ENCODE measurements at places on chromosomes 2 and 18.

GRCh38 chr2:69171116-69171896 is 158.3 kb downstream of the ANTXR1 start:
- no peak for DNase-seq

DNA sequence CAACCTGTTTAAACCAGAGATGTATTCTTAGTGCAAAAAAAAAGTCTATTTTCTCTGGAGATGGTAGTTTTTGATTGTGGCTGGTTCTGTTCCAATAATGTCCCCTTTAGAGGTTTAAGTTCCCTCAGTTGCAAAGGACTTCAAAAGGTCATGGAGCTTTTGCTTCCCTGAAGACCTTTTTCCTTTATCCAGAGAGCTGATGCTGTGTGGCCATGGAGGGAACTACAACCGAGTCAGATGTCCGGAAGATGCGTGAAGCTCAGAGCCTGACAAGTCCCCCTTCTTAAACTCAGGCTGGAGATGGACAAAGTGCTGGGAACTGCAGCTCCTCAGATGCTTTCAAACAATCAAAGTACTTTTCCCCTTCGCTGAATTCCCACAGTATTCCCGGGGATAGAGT is 176.1 kb downstream of the TMEM18 start:
- DNase-seq, result no peak

- DNase-seq, result no peak
Observed at GRCh38 chr2:216934623-216935022, 74.8 kb upstream of the TNP1 start.

DNA sequence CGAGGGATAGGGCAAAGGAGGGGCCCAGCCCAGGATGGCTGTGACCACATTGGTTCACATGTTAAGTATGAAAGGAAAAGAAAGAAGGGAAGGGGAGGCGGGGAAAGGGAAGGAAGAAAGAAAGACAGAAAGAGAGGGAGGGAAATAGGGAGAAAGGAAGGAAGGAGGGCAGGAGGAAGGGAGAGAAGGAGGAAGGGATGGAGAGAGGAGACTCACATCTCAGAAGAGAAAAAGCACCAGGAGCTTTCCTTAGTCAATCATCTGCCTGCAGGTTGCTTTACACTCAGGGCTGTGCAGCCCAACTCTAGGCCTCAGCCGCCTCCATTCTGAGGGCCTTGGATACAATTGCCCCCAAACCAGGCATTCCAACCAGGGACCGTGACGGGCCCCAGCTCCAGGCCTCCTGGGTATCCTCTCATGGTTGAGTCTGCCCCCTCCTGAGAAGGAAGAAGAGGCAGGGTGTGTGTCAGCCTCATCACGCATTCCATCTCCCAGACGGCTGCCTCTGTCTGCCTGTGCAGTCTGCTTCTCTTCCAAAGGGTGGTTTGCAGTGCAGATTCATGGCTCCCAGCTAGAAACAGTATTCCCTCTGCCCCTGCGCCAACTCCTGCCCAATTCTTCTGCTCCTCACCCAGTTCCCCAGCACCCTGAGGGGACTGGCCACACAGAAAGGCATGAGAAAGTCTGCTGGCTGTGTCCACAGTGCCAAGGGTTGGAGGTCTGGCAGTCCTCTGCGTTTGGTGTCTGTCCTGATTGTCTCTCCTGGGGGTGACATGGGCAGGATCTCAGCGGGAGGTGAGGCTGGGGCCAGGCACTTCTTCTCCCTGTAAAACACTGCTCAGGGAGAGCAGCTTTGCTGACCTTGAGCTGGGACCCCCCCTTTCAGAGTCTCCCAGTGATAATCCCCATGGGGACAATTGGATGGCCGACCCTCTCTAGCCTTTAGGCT is 163.3 kb downstream of the SMAD7 start:
- DNase-seq, result no peak

- DNase-seq, result no peak
Observed at GRCh38 chr18:2412996-2413751, 158.1 kb downstream of the METTL4 start.

- DNase-seq, result no peak
Observed at GRCh38 chr2:212669761-212670160, 131.2 kb upstream of the ERBB4 start.

DNA sequence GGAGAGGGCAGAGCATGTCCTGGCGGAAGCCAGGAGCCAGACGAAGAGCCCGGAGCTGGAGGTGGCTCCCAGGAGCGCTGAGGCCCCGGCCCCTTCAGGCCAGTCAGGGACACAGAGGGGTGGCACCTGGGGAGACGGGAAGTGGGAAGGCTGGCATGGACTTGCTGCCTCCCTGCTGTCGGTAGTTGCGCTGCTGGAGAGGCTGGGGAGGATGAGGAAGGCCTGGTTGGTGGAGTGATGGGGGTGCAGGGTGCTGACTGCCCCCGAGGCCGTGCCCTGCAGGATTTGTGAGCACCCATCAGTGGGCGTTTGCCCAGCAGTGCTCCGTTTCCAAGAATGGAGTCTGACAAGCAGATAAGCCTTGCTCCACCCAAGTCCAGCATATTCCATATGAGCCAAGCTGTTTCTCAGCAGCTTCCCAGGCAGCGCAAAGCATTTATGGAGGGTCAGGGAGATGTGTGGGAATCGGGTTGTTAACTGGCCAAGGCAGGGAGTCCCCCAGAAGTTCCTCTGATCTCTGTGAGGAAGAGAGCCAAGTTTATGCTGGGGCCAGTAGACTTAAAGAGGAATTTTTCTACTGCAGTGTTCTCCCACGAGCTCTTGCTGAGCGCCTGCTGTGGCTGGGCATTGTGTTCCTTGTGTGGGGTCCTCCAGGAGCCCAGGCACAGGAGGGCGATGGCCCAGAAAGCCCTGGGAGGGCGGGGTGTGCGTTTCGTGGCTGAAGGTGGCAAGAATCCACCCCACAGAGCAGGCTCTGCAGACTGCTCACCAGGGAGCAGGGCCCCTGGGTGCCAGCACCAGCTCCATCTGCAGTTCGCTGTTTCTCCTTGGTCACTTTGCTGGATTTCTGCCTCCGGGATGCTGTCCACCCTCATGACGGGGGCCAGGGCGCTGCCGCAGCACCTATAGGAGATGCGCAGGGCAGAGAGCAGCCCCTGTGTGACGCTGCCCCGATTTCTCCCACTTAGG is 250.2 kb downstream of the ALPK2 start:
- DNase-seq, result no peak

DNA sequence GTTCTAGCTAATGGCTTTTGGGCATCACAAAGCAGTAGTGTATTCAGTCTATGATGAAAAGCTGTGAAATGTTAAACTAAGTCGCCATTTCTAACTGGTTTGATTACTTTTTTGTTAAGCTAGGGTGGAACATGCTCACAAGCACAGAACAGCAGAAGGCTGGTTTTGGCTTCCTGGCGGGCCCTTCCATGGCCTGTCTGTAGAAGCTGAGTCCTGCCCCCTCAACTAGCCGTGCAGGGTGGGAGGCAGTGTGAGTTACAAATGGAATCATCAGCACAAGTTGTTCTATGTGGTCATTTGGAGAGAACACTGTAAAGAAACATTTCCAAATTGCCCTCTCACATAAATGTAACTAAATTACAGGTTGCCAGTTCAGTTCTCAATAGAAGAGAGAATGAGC is 290.8 kb downstream of the ALPK2 start:
- DNase-seq, result no peak

GRCh38 chr2:210224591-210224940 is 681 bp downstream of the ACADL start:
- no peak for DNase-seq
